ENCODE measurements at places on chromosomes 7 and 10.

- no peak for DNase-seq
Measured at GRCh38 chr7:129790136-129790535, 162.6 kb downstream of the UBE2H start.

- no peak for DNase-seq
Measured at GRCh38 chr10:106424054-106424453, 740.5 kb downstream of the SORCS1 start.

DNA sequence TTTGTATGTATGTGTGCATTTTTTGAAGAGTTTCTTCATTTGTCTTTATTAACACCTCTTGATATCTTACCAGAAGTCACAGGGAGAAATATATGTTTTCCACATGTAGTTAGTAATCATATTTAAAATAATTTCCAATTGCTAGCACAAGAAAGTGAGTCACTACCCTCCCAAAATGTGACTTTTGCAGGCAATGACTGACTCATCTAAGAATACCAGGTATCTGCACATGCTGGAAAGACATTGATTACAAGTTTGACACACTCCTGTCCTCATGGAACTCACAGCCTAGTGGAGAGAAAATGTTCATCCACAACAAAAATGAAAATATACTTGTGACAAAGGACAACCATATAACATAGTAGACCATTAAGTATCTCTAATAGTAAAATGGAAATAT, 82.9 kb downstream of the SEMA3D start:
- DNase-seq = no peak

- no peak for DNase-seq
Measured at GRCh38 chr7:64875658-64876406, 27.2 kb upstream of the ZNF273 start.

DNA sequence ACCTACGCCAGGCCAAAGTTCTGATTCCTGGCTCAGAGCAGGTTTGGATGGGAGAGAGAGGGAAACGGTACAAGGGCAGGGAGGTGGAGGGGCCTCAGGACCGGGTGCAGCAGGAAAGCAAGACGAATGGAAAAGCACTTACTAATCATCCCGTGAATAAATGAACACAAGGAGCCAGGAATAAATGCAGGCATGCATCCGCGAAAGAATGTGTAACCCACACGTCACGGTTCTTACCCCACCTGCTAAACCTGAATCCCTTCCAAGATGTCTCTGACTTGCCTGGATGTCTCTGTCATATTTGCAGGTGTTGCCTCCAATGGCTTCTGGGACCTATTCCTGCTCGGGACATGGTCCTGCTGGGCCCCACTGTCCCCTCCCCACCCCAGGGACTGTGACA, 335.2 kb upstream of the RNF32 start:
- no peak for DNase-seq

GRCh38 chr7:322111-322671, 32.2 kb downstream of the FOXL3 start:
- DNase-seq = peak; percentile 93

GRCh38 chr10:28431139-28431538, 101.8 kb upstream of the WAC start:
- DNase-seq = no peak

GRCh38 chr10:69248117-69248730, 28.1 kb downstream of the HKDC1 start:
- DNase-seq = no peak

GRCh38 chr10:102988404-102989314, 70.6 kb downstream of the CNNM2 start:
- no peak for DNase-seq

DNA sequence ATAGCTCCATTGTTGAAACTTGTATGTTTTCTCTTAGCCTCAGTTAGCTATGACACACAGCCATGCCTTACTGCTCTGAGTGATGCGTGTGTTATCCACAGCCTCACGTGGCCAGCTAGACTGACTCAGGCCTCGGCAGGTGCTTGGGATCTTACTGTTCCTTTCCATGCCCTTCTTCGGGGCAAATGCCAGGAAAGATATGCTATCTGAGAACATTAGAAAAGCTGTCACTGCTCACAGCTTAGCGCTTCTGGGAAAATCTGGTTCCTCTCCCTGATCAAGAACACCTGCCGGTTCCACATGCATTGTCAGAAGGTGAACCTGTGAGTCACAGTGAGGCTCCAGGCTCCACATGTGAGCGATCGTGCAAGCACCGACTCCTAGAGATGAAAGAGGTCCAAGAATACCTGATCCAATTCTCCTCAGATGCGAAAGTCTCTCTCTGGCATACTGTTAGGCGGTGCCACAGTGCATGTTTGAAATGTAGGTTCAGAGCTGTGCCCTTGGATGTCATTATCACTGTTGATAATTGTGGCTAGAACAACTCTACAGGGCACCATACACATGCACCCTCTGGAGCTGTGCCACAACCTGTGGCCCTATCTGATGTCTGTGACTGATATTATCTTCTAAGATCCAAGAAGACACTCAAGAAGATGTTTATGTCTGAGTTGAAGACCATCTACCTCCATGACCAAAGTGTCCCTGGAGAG, 247.8 kb upstream of the IGFBP3 start:
- DNase-seq = no peak

DNA sequence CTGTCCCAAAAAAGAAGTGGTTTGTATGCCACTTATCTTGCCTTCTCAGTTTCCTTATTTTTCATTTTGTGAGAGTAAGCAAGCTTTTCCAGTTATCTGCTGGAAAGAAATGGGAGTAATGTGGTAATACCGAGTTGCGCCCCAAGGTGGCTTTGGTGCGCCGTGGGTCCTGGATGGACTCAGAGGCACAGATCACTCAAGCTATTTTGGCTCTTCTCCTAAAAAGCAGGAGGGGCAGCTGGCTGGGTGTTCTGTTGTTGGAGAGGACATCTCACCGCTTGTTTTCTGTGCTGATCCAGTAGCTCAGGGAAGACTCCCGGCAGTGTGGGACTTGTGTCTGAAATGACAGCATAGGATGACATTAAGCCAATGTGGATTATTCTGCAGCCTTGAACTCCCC, 16.4 kb downstream of the PRKRIP1 start:
- no peak for DNase-seq

GRCh38 chr10:128926711-128927110, 540.3 kb upstream of the MGMT start:
- DNase-seq = no peak

GRCh38 chr7:8906396-8907075, 473.1 kb downstream of the NXPH1 start:
- DNase-seq = no peak

- peak; percentile 12 for DNase-seq
Measured at GRCh38 chr10:7756360-7756992, 31.3 kb downstream of the KIN start.

GRCh38 chr10:124708246-124708779, 35.9 kb downstream of the FAM53B start:
- DNase-seq = no peak

- no peak for DNase-seq
Measured at GRCh38 chr7:151409667-151410404, at the start of gene WDR86. Gene WDR86 (minus strand): TSS chr7:151410038. CDS start chr7:151409589, 449 bp downstream.

- DNase-seq = no peak
Measured at GRCh38 chr10:76251841-76252671, 820.6 kb downstream of the LRMDA start.

- peak; percentile 45 for DNase-seq
Measured at GRCh38 chr7:155764438-155764793, 47.8 kb downstream of the SHH start.

DNA sequence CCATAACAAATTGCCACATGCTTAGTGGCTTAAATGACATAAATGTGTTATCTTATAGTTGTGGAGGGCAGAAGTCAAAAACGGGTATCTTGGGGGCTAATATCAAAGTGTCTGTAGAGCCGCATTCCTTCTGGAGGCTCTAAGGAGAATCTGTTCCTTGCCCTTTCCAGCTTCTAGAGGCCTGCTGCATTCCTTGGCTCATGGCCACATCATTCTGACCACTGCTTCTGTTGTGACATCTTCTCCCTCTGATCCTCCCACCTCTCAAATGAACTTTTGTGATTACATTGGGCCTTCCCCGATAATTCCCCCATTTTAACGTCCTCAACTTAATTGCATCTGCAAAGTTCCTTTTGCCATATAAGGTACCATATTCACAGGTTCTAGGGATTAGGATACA, 76.1 kb downstream of the CYP26A1 start:
- DNase-seq = no peak

DNA sequence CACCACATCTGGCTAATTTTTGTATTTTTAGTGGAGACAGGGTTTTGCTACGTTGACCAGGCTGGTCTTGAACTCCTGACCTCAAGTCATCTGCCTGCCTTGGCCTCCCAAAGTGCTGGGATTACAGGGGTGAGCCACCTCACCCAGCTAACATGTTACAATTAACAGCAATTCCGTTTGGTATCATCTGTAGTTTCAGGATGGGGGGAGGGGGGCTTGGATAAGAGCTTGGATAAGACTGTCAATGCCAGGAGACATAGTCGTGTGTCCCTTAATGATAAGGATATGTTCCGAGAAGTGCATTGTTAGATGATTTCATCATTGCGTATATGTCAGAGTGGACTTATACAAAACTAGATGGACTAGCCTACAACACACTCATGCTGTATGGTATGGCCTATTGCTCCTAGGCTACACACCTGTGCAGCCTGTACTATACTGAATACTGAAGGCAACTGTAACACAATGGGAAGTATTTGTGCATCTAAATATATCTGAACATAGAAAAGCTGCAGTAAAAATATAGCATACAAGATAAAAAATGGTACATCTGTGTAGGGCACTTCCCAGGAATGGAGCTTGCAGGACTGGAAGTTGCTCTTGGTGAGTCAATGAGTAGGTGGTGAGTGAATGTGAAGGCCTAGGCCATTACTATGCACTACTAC, 103.9 kb upstream of the TNS3 start:
- DNase-seq = no peak

GRCh38 chr10:108014902-108015177, 850.3 kb upstream of the SORCS1 start:
- peak; percentile 29 for DNase-seq

DNA sequence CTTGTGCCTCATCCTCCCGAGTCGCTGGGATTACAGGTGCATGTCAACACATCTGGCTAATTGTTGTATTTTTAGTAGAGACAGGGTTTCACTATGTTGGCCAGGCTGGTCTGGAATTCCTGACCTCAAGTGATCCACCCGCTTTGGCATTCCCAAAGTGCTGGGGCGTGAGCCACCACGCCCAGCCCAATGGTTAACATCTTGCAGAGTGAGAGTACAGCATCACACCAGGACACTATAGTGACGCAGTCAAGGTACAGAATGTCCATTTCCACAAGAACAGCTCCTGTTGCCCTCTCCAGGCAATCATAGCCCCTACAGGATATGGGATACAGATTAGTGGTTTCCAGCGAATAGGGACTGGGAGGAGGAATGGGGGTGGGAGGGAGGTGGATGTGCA, 34.0 kb downstream of the MYO1G start:
- DNase-seq = no peak

- no peak for DNase-seq
Measured at GRCh38 chr10:71448146-71448545, 51.4 kb downstream of the CDH23 start.

DNA sequence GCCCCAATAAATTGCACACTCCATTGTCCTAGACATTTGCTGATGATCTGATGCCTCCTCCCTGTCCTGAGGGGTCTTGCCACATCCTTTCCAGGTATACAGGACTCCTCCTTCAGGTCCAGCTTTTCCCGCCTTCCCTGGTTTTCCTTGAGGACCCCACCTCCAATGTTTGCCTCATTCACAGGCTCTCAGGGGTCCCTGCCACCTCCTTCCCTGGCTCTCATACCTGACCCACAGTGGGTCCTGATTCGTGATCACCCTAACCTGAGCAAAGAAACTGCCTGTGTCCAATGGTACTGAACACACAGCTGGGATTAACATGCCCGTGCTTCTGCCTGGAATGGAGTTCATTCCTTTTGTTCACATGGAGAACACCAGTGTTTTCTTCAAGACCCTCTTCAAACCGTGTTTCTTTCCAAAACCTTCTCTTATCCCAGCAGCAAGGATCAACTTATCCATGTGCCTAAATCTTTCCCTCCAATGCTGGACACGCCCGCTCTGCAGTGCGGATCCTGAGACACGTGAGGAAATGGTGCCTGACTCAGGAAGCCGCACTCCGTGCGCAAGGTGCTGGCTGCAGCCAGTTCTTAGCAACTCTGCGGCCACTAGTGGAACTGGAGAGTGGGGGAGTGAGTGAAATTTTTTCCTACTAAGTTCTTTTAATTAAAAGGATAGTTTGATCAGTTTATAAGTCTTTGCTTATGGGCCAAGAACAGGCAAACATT, 354.6 kb upstream of the SHH start:
- DNase-seq = no peak
